ENCODE measurements at places on chromosomes 1 and 21. TPM values are rescaled to one million over a fixed set of nuclear protein-coding genes. Genes with fewer than 3 reads are reported as not detected.

DNA sequence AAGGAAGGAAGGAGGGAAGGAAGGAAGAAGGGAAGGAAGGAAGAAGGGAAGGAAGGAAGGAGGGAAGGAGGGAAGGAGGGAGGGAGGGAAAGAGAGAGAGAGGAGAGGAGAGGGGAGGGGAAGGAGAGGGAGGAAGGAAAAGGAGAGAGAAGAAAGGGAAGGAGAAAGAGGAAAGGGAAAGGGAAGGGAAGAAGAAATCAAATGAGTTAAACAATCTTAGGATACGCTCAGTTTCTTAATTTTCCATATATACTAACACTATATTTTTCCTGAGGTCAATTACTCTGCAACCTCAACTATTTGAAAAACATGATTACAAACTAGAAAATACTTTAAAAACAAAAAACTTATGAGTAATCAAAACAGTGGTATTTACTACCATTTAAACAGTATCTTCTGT, 53.3 kb downstream of the SPATA6 start:
- no peak for DNase-seq

DNA sequence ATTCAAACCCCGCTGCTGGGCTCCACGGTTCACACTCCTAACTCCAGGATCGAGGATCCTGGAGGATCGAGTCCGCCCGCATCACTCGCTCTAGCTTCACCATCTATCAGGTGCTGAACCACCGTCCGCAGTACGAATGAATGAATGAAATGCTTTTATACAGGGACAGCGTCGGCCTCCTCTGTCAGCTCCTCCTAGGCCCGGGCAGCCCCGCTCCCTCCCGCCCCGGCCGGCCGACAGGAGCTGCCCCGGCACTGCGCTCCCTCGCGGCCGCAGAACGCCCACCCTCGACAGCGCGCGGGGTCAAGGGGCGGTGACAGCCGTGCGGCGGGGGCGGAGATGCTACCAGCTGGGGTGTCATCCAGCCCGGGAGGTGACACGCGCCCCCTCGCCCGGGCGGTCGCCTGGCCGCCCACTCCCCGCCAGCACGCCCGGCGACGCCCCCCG, 520 bp downstream of the ZBTB17 start:
- peak; percentile 58 for DNase-seq

- no peak for DNase-seq
Measured at GRCh38 chr1:11286735-11287410, 13.9 kb downstream of the UBIAD1 start.

The MIXL1 gene
- total RNA-seq, result not detected

- DNase-seq, result no peak
Measured at GRCh38 chr1:27604579-27605299, 795 bp upstream of the AHDC1 start.

- no peak for DNase-seq
Measured at GRCh38 chr21:43372663-43373361, 54.1 kb downstream of the SIK1 start.

DNA sequence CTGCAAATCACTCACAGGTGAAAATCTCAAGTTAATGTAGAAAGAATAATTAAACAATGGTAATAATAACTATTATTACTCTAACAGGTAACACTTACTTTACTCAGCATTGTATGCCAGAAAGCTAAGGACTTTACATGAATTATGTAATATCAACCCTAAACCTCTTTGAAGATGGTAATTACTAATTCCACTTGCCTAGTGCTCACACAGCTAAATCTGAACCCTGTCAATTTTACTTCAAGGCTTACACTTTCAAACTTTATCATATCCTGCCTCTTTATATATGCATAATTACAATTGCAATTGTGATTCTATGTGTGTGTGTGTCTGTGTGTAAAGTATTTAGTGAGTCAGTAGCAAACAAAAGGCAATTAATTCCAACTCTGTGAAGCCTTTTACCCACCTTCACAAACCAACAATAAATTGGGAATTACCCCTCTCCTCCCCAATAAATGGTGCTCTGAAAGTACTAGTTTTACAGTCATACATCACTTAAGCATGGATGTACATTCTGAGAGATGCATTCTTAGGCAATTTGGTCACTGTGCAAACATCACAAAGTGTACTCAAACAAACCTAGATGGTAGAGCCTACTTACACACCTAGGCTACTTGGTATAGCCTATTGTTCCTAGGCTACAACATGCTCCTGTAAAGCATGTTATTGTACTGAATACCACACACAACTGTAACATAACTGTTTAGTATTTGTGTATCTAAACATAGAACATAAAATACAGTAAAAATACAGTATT, 5.9 kb downstream of the ZNF644 start:
- no peak for DNase-seq

The SLC26A9 gene
- not detected for total RNA-seq

- peak; percentile 42 for DNase-seq
Measured at GRCh38 chr1:192732787-192733186, 76.1 kb upstream of the RGS2 start.

The TESK2 gene
- total RNA-seq, result 36.1 TPM

DNA sequence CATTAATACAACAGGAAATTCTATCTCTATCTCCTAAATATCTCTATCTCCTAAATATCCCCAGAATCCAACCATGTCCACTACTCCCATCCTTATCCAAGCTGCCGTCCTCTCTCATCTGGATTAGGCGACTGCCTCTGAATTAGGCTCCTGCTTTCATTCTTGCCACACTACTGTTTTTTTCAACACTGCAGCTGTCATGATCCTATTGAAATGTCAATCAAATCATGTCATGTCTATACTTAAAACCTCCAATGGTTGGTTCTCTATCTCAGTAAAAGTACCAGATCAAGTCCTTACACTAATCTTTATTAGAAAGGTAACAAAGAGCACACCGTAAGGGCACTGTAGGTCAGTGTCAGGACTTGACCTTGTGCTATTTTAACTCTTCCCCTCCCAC, 82.0 kb upstream of the NFIA start:
- no peak for DNase-seq

DNA sequence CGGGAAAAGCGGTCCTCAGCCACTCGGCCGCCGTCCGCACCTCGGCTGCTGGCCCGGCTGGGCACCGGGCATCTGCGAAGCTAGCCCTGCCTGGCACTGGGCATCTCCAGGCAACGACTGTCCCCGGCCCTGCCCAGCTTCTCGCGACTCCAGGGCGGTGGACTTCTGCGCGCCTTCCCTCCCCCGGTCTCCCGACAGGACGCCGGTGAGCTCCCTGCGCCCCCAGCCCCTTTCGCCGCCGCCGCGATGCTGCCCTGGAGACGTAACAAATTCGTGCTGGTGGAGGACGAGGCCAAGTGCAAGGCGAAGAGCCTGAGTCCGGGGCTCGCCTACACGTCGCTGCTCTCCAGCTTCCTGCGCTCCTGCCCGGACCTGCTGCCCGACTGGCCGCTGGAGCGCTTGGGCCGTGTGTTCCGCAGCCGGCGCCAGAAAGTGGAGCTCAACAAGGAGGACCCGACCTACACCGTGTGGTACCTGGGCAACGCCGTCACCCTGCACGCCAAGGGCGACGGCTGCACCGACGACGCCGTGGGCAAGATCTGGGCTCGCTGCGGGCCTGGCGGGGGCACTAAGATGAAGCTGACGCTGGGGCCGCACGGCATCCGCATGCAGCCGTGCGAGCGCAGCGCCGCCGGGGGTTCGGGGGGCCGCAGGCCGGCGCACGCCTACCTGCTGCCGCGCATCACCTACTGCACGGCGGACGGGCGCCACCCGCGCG, 514 bp downstream of the FAM43B start:
- DNase-seq, result no peak
